Activated T-cell treated with anti-CD3 and anti-CD28 coated beads, Interleukin-2, amount 50 U/mL, for 72 hours (primary cell): ENCODE measurements at places on chromosomes 5 and 9. TPM values are rescaled to one million over a fixed set of nuclear protein-coding genes. Genes with fewer than 3 reads are reported as not detected.

DNA sequence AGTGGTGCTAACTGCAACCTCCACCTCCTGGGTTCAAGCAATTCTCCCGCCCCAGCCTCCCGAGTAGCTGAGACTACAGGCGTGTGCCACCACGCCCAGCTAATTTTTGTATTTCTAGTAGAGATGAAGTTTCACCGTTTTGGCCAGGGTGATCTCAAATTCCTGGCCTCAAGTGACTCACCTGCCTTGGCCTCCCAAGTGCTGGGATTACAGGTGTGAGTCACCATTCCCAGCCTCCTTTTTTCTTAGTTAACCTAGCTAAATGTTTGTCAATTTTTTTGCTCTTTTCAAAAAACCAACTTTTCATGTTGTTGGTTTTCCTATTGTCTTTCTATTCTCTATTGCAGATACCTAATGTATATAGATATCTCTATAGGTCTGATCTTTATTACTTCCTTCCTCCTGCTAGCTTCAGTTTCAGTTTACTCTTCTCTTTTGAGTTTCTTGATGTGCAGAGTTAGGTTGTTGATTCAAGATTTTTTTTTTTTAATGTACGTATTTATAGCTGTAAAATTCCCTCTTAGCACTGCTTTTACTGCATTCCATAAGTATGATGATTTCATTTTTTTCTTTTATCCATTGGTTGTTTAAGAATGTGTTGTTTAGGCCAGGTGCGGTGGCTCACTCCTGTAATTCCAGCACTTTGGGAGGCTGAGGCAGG lies 32.9 kb downstream of the FGD3 start:
- no peak for DNase-seq

GRCh38 chr5:60703944-60704343 lies 4.0 kb upstream of the DEPDC1B start:
- DNase-seq, result no peak

GRCh38 chr5:147170603-147171002 lies 64.2 kb upstream of the STK32A start:
- no peak for DNase-seq

DNA sequence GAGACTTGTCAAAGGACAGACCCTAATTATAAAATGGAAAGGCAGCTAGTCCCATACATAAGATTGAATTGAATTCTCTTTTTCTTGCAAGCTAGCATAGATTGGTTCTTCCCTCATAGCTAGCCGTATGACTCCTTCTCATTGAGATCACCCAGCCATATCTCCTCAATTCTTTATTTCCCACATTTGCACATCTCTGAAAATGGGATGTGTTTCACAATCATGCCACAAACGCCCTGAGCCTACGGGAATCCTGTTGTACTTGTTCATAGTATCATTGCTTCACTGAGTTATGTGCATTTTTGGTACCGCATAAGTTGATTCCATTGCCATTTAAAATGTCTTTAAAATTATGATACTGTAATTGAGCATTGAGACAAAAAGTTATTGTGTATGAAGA lies 90.5 kb downstream of the PCSK1 start:
- DNase-seq, result no peak

DNA sequence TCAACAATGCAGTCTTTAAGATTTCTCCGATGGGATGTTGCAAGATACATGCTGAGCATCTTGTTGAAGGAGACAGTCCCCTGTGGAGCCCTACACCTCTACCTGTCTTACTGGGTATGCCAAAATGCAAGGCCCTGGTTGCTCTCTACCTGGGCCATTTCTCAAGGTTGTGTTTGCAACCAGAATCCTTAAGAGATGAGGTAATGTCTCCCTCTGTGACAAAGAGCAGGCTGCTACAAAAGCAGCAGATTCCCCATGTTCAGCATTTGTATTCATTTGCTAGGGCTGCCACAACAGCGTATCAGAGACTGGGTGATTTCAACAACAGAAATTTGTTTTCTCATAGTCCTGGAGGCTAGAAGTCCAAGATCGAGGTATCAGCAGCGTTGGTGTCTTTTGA lies 138.4 kb upstream of the RPS23 start:
- DNase-seq, result no peak

DNA sequence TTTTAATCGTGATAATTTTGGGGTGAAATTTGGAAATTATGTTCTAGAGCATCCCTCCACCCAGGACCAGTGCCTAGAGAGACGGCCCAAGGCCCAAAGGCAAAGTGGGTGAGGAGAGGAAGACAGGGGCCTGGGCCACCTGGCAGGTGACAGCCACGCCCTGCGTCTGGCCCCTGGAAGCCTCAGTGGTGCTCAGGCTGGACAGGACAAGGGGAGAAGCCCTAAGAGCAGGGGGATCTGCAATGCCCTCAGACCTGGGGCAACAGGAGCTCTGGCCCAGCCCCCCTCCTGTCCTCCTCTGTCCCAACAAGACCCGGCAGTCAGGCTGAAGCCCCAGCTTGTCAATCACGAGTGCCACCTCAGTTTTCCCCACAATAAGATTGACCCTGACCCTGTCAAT lies 134.8 kb downstream of the ADAMTS2 start:
- DNase-seq, result no peak

- no peak for DNase-seq
Observed at GRCh38 chr9:33104401-33104800, 27.9 kb upstream of the SMU1 start.

- no peak for DNase-seq
Observed at GRCh38 chr5:35990941-35991611, at the start of gene UGT3A1. Gene UGT3A1 (minus strand): TSS chr5:35991390. CDS start chr5:35991240, 150 bp downstream.

- no peak for DNase-seq
Observed at GRCh38 chr5:180557217-180557809, 34.0 kb downstream of the SCGB3A1 start.

- no peak for DNase-seq
Observed at GRCh38 chr9:70506159-70506558, 91.7 kb upstream of the KLF9 start.

DNA sequence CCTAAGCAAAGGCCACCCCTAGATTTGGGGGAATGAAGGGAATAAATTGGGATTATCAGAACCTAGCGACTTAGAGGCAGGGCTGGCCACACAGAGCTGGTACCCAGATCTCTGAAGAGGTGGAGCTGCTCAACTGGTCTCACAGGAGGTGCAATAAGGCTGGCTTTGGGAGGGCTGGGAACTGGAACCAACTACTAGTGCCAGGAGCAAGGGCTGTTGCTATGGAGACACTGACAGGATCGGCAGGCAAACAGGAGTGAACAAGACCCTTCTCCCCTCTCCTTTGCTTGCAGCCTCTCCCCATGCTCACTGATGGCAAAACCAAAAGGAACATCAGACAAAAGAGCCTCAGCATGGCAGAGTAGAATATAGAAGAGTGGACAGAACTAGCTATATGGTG lies 17.0 kb upstream of the WHRN start:
- no peak for DNase-seq

GRCh38 chr5:87361031-87361445 lies 51.7 kb downstream of the CCNH start:
- DNase-seq, result no peak

DNA sequence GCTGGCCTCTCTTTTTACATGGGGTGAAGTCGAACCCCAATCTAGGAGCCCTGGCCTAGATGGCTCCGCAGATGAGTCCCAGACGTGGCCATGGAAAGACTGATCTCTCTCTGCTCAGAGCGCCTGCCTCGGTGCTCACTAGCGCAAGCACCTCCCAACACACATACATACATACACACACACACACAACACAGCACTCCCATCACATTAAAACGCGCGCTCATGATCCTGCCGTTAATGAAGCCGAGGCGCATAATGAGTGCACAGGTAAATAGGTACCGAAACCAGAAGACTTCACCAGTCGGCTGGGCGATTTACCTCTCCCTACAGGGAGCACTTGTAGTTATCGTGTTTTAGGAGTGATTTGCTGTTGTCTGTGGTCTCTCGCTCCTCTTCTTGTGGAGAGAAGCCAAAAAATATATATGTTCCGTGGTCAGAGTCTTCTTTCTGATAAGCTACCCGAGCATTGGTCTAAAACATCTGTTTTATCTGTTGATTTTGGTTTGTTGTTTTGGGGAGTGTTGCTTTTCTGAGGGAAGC lies 207.7 kb downstream of the MEF2C start:
- DNase-seq, result no peak

DNA sequence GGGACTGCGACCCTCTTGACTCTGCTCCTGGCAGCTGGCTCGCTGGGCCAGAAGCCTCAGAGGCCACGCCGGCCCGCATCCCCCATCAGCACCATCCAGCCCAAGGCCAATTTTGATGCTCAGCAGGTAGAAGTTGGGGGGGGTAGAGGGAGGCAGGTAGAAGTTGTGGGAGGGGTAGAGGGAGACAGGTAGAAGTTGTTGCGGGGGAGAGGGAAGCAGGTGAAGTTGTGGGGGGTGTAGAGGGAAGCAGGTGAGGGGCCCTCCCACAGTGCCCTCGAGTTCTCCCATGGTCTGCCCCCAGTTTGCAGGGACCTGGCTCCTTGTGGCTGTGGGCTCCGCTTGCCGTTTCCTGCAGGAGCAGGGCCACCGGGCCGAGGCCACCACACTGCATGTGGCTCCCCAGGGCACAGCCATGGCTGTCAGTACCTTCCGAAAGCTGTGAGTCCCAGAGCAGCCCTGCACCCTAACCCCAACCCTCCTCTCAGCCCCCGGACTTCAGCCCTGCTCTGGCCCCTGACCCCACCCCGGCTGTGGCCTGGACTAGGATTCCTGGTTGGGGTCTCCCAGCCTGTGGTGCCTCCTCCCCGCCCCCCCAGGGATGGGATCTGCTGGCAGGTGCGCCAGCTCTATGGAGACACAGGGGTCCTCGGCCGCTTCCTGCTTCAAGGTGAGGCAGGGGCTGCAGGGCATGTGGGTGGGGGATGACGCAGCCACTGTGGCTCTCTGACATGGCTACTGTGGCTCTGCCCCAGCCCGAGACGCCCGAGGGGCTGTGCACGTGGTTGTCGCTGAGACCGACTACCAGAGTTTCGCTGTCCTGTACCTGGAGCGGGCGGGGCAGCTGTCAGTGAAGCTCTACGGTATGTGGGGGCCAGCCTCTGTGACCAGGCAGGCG lies 537 bp downstream of the C8G start:
- DNase-seq, result no peak

- DNase-seq, result no peak
Observed at GRCh38 chr5:164224236-164224635, 718.8 kb downstream of the MAT2B start.

GRCh38 chr9:28155067-28155466 lies 581.8 kb upstream of the C9orf72 start:
- DNase-seq, result no peak

- no peak for DNase-seq
Observed at GRCh38 chr5:149282027-149282965, 10.6 kb downstream of the AFAP1L1 start.

DNA sequence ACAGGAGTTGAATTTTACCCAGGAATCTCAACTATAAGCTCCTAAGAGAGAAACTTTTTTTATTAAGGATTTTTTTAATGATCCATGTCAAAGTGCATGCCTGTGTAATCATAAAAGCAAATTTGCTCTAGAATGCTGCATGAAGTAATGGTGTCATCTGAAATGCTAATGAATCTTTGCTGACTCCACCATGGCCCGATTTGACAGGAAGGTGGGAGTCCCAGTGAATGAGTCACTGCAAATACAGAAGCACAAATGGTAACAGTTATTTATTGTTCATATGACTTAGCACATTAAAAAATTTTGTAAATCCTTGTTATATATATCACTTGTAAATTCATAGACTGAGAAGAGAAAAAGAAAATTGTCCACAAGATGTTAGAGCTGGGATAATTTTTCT lies 341.3 kb downstream of the RASEF start:
- no peak for DNase-seq

DNA sequence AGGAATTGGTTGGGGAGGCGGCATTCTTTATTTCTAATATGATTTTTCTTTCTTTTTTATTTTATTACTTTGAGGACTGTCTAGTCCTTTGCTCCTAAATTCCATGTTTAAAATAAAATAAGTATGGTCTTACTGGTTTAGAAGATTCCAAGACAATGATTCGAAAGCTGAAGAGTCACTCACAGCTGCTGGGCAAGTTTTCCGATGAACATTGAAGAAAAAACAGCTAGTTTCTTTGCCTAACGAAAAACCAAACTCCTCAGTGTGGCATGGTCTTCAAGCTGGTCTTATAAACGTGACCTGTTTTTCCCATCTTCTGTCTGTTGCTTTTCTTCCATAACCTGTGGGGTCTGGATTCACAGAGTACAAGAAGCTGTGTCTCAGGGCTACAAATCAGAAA lies 25.1 kb downstream of the ZNF474 start:
- no peak for DNase-seq

- no peak for DNase-seq
Observed at GRCh38 chr5:144002876-144003275, 167.6 kb downstream of the YIPF5 start.

DNA sequence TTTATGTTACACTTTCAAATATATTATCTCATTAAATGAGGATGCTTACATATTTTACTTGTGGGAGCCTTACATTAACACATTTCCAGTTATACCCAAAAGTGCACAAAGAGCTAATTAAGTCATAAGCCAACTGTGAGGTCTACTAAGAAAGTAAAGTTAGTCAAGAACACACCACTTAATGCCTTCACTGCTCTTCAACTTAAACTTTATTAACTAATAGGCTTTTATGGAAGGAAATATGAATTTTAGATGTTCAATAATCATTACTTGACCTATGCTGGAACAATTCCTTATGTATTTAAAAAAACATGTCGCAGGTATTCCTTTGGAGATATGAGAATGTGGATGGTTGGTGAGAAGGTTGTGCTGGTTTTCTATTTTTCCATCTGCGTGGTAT lies 3.4 kb downstream of the ST8SIA4 start:
- DNase-seq, result no peak

- DNase-seq, result no peak
Observed at GRCh38 chr5:122967085-122967484, 69.4 kb downstream of the PPIC start.

GRCh38 chr9:105241356-105242043 lies 3.0 kb upstream of the SLC44A1 start:
- no peak for DNase-seq

GRCh38 chr9:80175286-80176150 lies 603.8 kb downstream of the TLE4 start:
- DNase-seq, result peak; percentile 1

GRCh38 chr5:39333104-39333503 lies 31.2 kb downstream of the C9 start:
- no peak for DNase-seq

- no peak for DNase-seq
Observed at GRCh38 chr5:149798466-149798865, 68.4 kb downstream of the PPARGC1B start.

Gene C7
- total RNA-seq, result not detected

Gene GABRA1
- not detected for total RNA-seq

Gene PCDHA7
- total RNA-seq, result not detected

Gene PCDHB10
- total RNA-seq, result not detected

Gene FOXD4L6
- not detected for total RNA-seq

Gene PHF19
- 222 TPM for total RNA-seq

Gene HK3
- 0.46 TPM for total RNA-seq

Gene TTC23L
- 0.58 TPM for total RNA-seq

Gene AK8
- total RNA-seq, result 0.24 TPM

Gene GM2A
- 28.2 TPM for total RNA-seq

Gene CARTPT
- total RNA-seq, result not detected

Gene ZNF618
- 0.62 TPM for total RNA-seq
